ENCODE measurements at places on chromosomes 1 and 21. TPM values are rescaled to one million over a fixed set of nuclear protein-coding genes. Genes with fewer than 3 reads are reported as not detected.

DNA sequence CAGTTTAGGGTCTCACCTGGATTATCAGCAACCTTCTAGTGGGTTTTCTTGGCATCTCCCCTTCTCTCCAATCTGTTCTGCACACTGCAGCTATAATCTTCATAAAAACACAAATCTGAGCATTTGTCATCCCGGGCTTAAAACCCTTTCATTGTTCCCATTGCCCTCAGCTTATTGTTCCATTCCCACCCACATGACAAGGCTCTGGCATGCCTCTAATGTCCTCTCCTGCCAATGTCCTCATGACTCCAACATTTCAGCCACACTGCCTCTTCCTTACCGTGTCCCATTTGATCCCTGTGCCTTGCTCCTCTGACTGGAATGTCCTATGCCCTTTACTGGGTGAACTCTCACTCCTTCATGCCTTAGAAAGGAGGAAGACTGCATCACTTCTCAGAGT lies 7.5 kb upstream of the DPH2 start:
- no peak overlapping the region for H3K4me3 ChIP-seq
- H3K36me3 ChIP-seq, result peaks cover 3% of the 10 kb centered on the region
- no peak for DNase-seq
- H3K27me3 ChIP-seq, result no peaks in the 10 kb centered on the region

Gene AMY2A
- total RNA-seq, result 0.55 TPM

- DNase-seq, result no peak
- H3K27me3 ChIP-seq, result no peaks in the 10 kb centered on the region
- H3K36me3 ChIP-seq, result no peaks in the 10 kb centered on the region
- H3K4me3 ChIP-seq, result no peak overlapping the region
- H3K27ac ChIP-seq, result no peak overlapping the region
These were observed 12.8 kb upstream of the TMEM200B start for GRCh38 chr1:29136391-29136915.

GRCh38 chr1:154833209-154833608 lies 36.9 kb downstream of the KCNN3 start:
- no peaks in the 10 kb centered on the region for H3K4me1 ChIP-seq
- peak overlapping the region; percentile 12 for H3K27ac ChIP-seq
- no peak overlapping the region for H3K4me3 ChIP-seq
- no peak for DNase-seq
- no peaks in the 10 kb centered on the region for H3K36me3 ChIP-seq
- H3K27me3 ChIP-seq, result no peaks in the 10 kb centered on the region

DNA sequence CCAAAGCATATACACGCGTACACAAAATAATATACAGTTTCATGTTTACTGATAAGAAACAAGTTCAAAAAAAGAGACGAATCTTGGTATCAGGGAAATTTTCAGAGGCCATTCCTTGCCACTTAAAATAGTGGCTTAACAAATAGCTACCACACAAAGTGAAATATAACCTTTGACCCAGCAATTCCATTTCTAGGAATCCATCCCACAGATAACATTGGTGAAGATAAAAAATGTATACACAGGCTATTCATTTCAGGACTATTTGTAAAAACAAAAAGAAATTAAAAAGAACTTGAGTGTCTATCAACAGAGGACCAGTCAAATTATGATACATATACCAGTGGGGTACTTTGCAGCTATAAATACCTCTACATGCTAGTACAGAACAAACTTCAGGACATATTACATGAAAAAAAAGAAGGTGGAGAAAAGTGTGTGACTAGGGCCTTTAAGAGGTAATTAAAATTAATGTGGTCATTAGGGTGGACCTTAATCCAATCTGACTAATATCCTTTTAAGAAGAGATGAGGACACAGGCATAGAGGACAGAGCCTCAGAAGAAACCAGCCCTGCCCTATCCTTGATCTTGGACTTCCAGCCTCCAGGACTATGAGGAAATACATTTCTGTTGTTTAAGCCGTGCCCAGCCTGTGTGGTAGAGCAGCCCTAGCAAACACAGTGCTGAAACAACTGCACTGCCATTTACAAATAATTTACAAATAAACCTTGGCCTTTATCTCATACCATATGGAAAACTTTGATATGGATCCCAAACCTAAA lies 7.8 kb downstream of the UBE2G2 start:
- DNase-seq, result no peak
- peaks cover 24% of the 10 kb centered on the region for H3K4me1 ChIP-seq
- peaks cover 51% of the 10 kb centered on the region for H3K36me3 ChIP-seq
- H3K27ac ChIP-seq, result peak overlapping the region; percentile 80
- H3K4me3 ChIP-seq, result no peak overlapping the region
- H3K27me3 ChIP-seq, result no peaks in the 10 kb centered on the region

- no peaks in the 10 kb centered on the region for H3K36me3 ChIP-seq
- H3K4me1 ChIP-seq, result peaks cover 22% of the 10 kb centered on the region
- H3K4me3 ChIP-seq, result no peak overlapping the region
- no peak overlapping the region for H3K27ac ChIP-seq
- H3K27me3 ChIP-seq, result no peaks in the 10 kb centered on the region
These were observed 68.4 kb downstream of the EPHB2 start for GRCh38 chr1:22778862-22779520.

DNA sequence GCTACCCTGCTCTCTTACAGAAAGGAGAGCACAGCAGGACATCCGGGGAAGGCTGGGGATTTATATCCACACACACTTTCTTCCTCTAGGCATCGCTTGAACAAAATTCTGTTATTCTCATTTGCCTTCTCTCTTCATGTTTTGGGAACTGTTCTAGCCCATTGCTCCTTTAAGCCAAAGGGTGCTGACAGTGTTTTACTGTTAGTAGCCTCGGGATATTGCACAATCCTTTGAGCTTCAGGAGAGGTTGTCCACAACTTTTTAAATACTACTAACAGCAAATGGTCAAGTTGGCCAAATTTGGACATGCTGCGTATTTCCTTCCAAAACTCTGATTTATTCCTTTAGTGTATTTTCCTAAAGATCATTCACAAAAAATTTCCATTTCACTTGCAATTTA lies 579.2 kb upstream of the RGS18 start:
- no peak for DNase-seq
- H3K4me3 ChIP-seq, result no peak overlapping the region
- peaks cover 3% of the 10 kb centered on the region for H3K36me3 ChIP-seq
- no peak overlapping the region for H3K27ac ChIP-seq
- H3K27me3 ChIP-seq, result no peaks in the 10 kb centered on the region
- no peaks in the 10 kb centered on the region for H3K4me1 ChIP-seq

DNA sequence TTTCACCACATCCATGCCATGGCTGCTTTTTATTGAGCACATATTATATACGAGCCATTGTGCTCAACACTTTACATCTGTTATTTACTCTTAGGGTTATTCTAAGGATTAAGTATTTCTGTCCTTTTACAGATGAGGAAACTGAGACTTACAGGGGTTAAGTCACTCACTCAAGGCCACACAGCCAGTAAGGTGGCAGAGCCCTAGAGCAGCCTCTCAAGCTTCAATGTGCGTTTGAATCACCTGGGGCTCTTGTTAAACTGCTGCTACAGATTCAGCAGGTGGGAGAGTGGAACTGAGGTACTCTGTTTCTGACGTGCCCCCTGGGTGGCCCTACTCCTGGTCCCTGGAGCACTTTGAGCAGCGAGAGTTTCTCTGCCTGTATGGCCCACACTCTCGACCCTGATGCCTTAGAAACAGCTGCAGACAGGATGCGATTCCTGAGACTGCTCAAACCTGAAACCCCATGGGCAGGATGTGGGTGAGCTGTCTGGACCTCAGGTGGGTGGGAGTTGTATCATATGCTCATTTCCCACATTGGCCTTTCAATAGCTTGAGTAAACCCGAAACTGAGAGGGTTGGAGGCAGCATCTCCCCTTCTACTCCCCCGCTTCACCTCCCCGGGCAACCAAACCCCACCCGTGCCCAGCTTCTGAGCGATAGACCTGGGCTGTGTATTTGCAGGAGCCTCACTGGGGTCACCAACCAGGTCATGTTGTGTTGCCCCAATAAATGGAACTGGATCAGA lies 59.3 kb downstream of the MAN1C1 start:
- peaks cover 26% of the 10 kb centered on the region for H3K4me1 ChIP-seq
- no peak overlapping the region for H3K27ac ChIP-seq

GRCh38 chr21:26840912-26841311 lies 4.3 kb downstream of the ADAMTS1 start:
- no peaks in the 10 kb centered on the region for H3K27me3 ChIP-seq
- DNase-seq, result no peak
- H3K4me1 ChIP-seq, result peaks cover 16% of the 10 kb centered on the region
- H3K4me3 ChIP-seq, result no peak overlapping the region

DNA sequence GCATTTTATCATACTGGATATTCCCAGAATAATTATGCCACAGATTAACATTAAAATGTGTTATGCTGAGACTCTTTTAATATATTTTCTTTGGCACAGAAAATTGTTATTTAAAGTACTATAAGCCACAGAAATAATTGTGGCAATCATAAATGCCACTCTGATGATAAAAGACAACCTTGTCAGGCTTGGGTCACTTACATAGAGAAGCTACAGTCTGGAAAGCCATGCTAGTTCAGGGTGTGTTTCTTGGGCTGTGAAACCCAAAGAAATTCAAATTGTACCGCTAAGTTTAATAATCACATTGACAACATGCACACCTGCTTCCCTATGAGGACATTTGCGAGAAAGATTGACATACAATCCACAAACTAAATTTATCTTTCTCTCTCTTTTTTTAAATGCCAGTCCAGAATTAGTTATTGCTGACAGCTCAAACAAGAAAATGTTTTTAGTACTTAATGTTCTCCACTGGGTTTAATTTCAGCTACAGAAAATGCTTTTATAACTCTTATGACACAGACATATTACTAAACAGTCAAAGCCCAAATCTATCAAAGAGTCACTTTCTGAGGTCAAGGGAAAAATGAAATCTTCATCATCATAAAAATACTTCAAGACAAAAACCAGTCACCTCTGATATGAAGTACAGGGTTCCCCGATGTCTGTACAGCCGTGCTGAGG lies 38.7 kb downstream of the TTC13 start:
- no peaks in the 10 kb centered on the region for H3K4me1 ChIP-seq
- no peak overlapping the region for H3K27ac ChIP-seq
- H3K27me3 ChIP-seq, result 0 out of 2 replicates have a peak, but pooled peaks cover 3% of the 10 kb centered on the region
- DNase-seq, result no peak

- no peaks in the 10 kb centered on the region for H3K27me3 ChIP-seq
- no peak for DNase-seq
- H3K4me3 ChIP-seq, result no peak overlapping the region
- no peak overlapping the region for H3K27ac ChIP-seq
- peaks cover 34% of the 10 kb centered on the region for H3K36me3 ChIP-seq
These were observed 14.8 kb upstream of the METTL18 start for GRCh38 chr1:169809370-169810095.

DNA sequence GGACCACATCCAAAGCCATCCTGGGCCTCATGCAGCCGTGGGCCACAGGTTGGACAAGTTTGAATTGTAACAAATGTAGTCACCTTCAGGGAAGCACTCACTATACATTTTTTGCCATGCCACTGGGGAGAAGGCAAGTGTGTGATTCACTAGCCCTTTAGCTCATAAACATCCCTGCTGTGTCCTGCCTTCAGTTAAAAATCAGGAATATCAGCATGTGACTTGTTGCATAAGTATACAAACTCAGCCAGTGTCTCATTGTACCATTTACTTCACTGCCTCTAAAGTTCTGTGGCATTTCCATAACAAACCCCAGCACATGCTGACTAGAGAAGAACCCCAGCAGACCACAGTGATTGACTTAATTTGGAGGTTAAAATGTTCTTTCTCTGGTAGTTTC lies 142.0 kb upstream of the C1orf105 start:
- H3K27me3 ChIP-seq, result peaks cover 19% of the 10 kb centered on the region
- DNase-seq, result no peak
- no peak overlapping the region for H3K4me3 ChIP-seq
- no peaks in the 10 kb centered on the region for H3K36me3 ChIP-seq
